ENCODE measurements at places on chromosomes 11 and 22.

GRCh38 chr11:20156280-20156875, 3.9 kb downstream of the DBX1 start:
- DNase-seq: no peak

DNA sequence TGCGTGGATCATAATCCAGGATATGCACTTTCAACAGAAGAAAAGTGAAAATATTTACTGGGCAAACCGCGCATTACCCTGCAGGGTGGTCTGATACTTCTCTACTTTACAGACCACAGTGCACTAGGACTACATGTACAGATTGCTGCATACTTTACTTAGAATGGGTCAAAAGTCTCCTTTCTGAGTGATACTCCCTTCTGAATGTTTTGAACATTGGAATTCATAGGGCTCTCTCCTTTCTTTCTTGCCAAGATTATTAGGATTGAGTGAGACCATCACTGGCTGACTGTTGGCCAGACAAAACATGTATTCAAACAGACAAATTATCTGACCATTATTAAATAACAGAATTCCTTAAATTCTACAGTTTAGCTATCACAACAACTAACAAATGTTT, 6.6 kb upstream of the FIBIN start:
- DNase-seq: no peak

DNA sequence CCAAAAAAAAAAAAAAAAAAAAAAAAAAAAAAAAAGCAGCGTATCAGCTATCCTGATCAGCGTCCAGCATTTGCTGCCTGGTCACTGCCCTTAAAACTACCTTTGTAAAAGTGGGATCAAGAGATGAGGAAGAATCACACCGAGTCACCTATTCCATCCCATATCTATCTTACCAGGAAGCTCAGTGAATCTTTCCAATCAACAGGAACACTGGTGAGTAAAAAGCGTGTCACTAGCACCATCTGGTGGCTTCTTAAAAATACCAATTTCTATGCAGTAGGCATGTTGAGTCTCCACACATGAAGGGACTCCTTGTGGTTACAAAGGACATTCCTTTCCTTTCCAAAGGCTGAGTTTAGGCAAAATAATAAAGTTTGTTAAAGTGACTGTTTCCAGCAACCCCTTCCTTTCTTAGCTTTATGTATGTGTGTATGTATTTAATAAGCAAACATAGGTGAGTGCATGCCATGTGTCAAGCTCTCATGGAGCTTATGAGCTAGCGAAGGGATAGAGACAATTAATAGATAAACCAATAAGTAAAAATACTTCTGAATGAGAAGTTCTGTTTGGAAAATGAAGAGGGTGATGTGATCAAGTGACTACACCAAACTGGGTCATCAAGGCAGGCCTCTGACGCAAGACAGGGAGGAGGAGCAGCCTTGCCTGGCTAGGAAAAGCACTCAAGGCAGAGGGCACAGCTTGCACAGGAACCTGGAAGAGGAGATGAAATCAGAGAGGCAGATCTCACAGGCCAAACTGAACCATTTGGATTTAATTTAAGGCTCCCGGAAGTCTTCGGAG, 13.9 kb upstream of the TP53AIP1 start:
- DNase-seq: peak; percentile 51

DNA sequence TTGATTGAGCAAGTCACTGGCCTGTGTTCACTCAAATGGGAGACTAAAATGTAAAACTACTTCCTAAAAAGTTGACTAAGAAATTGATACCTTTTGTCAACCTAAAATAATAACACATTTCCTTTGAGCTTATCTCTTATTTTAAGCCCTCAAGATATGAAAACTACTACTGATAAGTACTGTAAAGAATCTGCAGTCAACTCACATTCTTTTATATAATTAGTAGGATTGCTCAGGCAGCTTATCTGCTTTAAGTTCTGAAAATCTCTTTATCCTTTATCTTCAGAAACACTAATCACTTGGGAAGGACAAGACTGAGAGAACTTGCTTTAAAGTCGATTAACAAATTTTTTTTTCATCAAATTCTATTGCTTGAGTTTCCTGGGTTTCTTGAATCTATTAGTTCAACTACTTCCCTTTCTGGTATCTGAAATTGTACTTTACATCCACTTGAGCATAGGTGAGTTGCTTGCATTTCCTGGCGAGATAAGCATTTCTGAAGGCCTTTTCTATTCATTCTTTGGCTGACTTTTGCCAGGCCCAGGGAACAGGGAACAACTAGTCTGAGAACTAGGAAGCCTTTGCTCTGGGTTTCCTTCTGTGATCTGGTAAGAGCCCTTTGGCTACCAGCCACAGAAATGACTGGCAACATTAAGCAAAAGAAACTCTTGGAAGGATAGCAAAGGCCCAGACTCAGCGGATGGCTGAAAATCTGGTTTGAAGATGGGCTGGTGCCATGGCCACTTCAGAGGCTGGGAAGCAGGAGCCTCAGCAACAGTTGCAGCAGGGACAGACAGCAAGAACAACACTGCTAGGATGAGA, 19.3 kb upstream of the CSRP3 start:
- no peak for DNase-seq

DNA sequence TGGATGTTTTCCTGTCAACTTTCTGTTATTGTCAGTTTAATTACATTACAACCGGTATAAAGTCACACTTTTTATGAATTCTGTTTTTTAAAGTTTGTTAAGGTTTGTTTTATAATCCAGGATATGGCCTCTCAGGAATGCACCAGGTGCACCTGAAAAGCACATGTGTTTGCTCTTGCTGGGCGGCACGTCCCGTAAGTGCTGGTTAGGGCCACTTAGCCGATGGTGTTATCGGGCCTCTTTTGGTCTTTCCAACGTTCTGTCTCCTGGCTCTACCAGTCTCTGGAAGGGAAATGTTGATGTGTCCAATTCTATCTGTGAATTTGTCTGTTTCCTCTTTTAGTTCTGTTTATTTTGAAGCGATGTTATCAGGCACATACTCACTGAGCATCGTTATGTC, 695.7 kb downstream of the BRD1 start:
- no peak for DNase-seq

- no peak for DNase-seq
Measured at GRCh38 chr11:40037005-40037404, 1422.4 kb downstream of the LRRC4C start.

DNA sequence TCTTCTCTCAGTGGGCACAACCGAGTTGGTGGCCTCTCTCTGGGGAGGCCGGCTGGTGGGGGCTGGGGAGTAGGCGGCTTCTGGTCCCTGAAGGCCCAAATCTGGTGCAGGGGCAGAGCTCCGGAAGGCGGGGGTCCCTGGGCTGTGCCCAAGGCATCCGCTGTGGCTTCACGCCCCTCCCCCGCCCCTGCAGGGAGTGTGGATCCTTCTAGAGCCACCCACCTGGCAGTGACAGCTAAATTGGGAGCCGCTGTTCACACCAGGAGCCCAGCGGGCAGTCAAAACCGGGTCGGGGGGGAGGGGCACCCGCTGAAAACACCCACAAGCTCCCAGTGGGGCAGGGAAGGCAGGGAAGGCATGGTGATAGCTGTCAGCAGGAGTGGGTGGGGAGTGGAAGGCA, 4.6 kb upstream of the RTN4R start:
- DNase-seq: no peak

GRCh38 chr22:44755417-44755816, 3.0 kb downstream of the ARHGAP8 start:
- DNase-seq: no peak

- DNase-seq: no peak
Measured at GRCh38 chr22:17924076-17924475, 100.3 kb downstream of the MICAL3 start.

GRCh38 chr22:19992481-19992911, 24.1 kb downstream of the ARVCF start:
- no peak for DNase-seq

DNA sequence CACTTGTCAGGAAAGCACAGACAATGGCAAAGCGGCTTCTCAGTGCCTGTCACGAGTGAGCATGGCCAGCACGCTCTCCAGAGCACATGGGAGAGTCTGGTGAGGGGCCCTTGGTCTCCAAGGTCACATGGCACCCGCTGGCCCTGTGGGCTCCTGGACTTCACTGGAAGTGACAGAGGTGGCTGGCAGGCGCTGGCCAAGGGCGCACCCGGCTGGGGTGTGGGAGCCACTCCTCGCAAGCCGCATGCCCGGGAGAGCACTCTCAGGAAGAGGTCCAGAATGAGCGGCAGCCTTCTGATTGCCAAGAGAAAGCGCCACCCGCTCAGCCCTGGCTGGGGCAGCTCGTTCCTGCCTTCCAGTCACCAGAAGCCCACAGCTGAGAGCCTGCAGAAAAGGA, 17.1 kb upstream of the MOB2 start:
- DNase-seq: no peak

- no peak for DNase-seq
Measured at GRCh38 chr22:21938906-21939305, 13.7 kb downstream of the PPM1F start.

DNA sequence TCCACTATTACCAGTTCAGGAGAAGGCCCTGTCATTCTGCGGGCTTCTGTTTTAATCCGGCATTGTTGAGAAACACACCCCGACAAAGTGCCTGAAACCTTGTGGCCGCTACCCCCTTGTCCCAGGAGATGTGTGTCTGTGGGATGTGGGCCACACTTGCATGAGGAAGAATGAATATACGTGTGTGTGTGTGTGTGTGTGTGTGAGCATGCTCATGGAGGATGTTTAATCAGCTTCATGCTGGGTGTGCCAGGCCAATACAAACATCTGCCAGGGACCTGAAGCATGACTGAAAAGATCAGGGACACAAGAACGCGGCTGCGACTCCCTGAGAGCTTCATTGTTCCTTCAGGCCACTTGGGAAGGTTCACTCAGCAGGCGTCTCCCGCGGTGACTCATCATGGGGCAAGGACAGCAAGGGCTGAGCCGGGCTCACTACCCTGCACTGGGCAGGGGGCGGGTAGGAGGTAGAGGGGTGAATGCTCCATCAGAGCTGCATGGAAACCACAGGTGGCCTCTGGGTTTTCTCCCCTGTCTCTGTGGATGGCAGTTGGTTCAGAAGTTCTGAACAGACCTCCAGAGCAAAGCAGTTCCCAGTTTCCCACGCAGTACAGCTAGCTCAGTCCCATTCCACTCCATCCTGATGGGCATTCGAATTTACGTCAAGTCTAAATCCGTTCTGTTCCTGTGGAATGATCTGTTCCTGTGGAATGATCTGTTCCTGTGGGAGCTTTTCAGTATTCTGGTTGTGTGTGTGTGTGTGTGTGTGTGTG, 7.0 kb upstream of the MALAT1 start:
- no peak for DNase-seq
